ENCODE measurements at places on chromosomes 2 and 18.

GRCh38 chr2:138113871-138114525 is 149.7 kb downstream of the HNMT start:
- no peak for DNase-seq

GRCh38 chr2:1046067-1046466 is 95.4 kb downstream of the SNTG2 start:
- DNase-seq: no peak

- DNase-seq: no peak
Observed at GRCh38 chr18:56562479-56562878, 75.9 kb downstream of the TXNL1 start.

GRCh38 chr2:133063775-133064174 is 393.8 kb upstream of the LYPD1 start:
- DNase-seq: no peak

Measured in amniotic stem cell (primary cell).